ENCODE measurements at places on chromosomes 13 and 19. TPM values are rescaled to one million over a fixed set of nuclear protein-coding genes. Genes with fewer than 3 reads are reported as not detected.

ALKBH6 gene
- total RNA-seq: 18.0 TPM

NKG7 gene
- total RNA-seq: 2.1 TPM

ZNF726 gene
- total RNA-seq: 3.6 TPM

ADM5 gene
- total RNA-seq: 1.3 TPM

JSRP1 gene
- total RNA-seq: not detected

PBX4 gene
- 5.9 TPM for total RNA-seq
